Left hindlimb (tissue), 1 donor: ENCODE measurements at places on chromosomes 4 and X.

GRCh38 chr4:84582302-84582987 is 482 bp upstream of the CDS1 start:
- peak; percentile 87 for DNase-seq

GRCh38 chr4:153529646-153530045 is 63.5 kb downstream of the TMEM131L start:
- no peak for DNase-seq

- no peak for DNase-seq
Measured at GRCh38 chr4:16150716-16151115, 66.9 kb upstream of the PROM1 start.

DNA sequence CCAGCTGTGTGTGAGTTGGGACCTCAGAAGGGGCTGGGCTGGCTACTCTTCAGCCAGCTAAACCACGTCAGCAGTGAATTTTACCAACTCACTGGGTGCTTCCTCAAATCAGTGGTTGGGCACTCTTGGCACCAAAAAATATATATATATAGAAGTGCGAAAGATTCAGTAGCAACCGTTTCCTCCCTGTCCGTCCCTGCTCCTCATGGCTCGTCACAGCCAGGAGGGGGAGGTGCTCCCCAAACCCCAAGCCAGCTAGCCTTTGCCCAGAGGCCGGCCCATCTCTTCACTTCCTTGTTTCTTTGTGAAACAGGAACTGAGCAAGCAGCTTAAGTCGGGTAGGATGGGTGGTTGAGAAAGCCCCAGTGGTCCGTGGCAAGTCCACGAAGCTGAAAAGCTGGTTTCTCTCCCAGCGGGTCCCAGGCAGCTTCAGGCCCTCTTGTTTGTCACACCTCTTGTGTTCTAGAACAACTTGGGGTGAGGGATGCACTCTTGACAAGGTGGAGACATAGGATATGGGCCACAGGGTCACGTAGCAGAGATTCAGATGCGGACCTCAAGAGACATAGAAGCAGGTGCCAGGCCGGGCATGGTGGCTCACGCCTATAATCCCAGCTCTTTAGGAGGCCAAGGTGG is 6.8 kb upstream of the SASH3 start:
- peak; percentile 54 for DNase-seq

- DNase-seq: no peak
Measured at GRCh38 chr4:153223930-153224329, 19.7 kb downstream of the TRIM2 start.

DNA sequence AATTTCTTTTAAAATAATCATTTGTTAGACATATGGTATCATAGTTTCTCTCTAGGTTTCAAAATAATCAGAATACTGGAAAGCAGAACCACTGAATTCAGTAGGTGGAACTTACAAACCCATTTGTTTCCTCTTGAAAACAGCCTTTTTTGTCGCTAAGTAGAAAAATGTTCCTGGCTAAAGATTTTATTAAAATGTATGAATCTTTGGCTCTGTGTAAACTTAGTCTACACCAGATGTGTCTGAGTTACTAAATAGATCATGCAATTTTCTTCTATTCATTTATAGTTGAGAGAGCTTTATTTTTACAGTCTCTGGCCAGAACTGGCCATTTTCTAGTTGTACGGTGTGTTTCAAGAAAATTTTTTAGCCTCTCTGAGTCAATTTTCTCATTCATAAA is 1.0 kb downstream of the CYSLTR1 start:
- no peak for DNase-seq

GRCh38 chrX:72133851-72134546 is 2.3 kb upstream of the RTL5 start:
- DNase-seq: no peak

DNA sequence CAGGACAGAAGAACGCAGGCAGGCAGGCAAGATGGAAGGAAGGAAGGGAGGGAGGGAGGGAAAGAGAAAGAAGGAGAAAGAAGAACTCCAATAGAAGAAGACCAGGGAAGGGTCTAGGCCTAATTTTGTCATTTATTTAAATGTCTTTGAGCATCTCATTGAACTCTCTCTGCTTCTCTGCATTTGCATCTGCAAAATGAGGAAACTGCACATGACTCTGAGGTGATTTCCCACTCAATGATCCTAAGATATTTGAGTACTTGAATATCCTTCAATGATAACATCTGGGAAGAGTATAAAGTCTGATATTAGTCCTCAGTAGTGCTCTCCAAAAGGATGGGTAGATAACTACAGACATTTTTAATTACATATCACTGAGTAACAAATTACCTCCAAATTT is 33.1 kb upstream of the RBPJ start:
- no peak for DNase-seq

DNA sequence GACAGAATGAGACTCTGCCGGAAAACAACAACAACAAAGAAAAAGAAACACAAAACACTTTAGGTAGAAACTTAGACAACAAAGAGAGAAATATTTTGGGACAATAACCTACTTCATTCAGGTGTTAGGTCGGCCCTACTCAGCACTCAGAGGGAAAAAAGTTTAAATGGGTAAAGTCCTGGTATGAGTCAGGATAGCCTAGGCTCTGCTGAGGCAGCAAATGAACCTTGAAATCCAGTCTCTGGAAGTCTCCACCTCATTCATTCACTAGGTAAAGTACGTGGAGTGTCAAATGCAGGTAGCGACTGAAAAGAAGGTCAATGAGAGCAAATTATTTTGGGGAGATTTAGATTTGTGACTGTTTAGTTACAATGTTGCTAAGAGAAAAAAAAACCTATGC is 127.4 kb downstream of the FHDC1 start:
- DNase-seq: no peak

- no peak for DNase-seq
Measured at GRCh38 chrX:136468391-136469103, 19.2 kb upstream of the BRS3 start.

- DNase-seq: no peak
Measured at GRCh38 chrX:6856471-6856870, 291.0 kb upstream of the STS start.

GRCh38 chr4:109755656-109756055 is 25.8 kb upstream of the PLA2G12A start:
- no peak for DNase-seq

DNA sequence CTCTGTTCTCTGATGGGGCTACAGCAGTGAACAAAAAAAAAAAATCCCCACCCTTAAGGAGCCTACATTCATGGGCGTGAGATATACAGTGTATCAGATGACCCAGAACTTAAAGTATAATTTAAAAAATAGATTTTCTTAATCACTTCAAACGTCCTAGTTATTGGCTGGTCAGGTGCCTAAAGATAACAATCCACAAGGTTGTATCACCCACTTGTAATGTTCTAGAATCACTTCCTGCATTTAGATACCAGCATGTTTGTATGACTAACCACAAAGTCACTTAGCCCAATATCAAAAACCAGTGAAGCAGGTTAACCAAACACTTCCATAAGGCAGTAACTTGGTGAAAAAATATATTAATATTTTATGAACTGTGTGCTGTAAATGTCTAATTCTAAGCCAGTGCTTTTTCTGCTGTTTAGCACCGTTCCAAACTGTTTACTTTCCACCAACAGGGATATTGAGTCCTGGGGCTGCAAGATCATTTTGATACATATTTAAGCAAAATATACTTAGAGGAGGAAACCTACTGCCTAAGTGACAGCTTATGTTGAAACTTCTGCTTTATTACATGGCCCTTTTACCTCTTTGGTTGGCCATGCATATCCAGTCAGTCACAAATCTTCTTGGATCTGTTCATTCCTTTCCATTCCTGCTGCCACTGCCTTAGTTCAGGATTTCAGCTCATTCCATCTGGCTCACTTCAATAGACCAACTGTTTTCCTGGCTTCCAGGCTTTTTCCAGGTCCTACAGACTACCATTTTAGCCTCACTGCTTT is 43.3 kb downstream of the CD40LG start:
- DNase-seq: no peak

DNA sequence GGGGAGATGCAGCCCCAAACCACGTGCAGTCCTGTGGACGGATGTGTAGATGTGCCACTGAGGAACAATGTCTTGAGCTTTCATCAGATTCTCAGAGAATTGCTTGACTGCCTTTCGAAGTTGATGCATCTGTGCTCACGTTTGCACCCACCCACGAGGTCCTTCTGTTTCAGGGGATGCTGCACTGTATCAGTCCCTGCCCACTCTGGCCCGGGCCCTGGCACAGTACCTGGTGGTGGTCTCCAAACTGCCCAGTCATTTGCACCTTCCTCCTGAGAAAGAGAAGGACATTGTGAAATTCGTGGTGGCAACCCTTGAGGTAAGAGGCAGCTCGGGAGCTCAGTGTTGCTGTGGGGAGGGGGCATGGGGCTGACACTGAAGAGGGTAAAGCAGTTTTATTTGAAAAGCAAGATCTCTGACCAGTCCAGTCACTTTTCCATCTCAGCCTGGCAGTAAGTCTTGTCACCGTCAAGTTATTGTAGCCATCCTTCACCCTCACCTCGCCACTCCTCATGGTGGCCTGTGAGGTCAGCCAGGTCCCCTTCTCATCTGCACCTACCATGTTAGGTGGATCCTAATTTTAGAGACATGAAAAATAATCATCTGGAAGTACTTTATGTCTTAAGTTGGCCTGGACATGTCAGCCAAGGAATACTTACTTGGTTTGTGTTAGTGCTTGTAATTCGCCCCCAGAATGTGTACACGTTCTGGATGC is 36.4 kb upstream of the MSANTD1 start:
- DNase-seq: no peak

GRCh38 chrX:30786374-30786773 is 102.7 kb downstream of the TAB3 start:
- no peak for DNase-seq

- DNase-seq: no peak
Measured at GRCh38 chrX:55452833-55453124, 852 bp downstream of the MAGEH1 start.

- no peak for DNase-seq
Measured at GRCh38 chr4:95779447-95779846, 60.4 kb upstream of the PDHA2 start.

- DNase-seq: no peak
Measured at GRCh38 chrX:102697494-102697893, 14.8 kb upstream of the GPRASP2 start.

GRCh38 chr4:128854433-128854832 is 44.9 kb downstream of the JADE1 start:
- no peak for DNase-seq

DNA sequence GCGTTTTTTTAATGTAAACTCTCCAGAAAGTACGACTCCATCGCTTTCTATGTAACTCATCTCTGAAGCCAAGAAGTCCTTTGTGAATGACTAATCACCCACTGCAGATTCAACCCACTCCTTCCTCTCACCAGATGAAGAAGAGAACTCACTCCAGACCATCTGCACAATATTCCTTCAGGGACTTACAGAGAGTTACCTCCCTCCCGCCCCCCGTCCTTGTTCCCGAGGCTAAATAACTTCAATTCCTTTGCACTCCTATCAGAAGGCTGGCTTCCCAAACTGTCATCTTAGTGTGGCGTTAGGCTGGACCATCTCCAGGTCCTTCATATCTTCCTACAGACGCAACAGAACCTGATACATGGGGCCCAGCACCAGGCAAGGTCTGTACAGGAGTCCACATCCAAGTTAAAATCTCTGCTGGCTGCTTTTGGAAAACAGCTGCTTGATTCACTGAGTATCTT is 82.4 kb downstream of the AFAP1 start:
- DNase-seq: peak; percentile 72

DNA sequence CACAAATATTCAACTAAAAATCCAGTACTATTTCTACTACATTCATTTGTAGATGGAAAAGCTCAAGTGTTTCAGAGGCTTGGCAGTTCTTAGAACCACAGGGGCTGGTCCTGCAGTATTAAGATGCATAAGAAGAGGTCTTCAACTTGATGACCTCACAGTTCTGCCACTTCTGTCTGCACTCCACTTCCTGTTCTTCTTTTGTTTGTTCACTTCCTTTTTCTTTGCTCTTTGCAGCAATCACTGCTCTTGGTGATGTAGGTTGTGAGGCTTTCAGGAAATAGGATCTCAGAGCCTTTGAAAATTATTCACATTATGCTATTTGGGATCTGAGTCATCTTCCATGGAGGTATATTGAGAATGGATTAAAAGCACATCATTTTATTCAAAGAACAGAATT is 602.0 kb upstream of the CPEB2 start:
- DNase-seq: no peak

DNA sequence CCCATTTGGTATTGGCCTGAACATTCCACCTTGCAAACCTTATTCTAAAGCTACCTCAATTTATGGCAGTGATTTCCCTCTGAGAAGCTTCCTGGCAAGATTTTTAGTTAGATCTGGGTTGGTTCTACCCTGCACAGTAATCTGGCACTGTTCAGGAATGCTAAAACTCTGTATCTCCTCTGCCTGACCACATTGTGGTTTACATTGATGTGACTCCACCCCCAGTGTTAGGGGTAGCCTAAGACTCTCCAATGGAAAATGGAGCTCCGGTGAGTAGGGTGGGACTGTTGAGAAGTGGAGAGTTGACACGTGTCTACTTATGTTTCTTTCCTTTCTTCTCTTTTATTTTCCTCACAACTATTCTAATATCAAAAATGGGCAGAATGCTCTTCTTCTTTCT is 45.4 kb downstream of the BMPR1B start:
- no peak for DNase-seq

DNA sequence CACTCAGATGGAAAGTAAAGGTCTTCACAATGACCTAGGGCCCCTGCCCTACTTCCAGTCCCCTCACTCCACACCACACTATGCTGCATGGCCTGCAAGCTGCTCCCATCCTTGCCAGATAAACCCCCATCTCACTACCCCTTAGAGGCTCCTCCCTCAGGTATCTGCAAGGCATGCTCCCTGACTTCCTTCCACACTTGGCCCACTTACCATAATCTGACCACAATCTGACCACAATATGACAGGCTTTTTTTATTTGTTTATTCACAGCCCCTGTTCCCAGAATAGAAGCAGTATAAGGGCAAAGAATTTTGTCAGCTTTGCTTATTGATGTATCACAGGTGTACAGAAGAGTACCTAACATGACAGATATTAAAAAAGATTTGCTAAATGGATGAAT is 124.7 kb downstream of the CAMK2D start:
- DNase-seq: no peak

GRCh38 chr4:112075129-112075753 is 70.0 kb upstream of the FAM241A start:
- DNase-seq: no peak

DNA sequence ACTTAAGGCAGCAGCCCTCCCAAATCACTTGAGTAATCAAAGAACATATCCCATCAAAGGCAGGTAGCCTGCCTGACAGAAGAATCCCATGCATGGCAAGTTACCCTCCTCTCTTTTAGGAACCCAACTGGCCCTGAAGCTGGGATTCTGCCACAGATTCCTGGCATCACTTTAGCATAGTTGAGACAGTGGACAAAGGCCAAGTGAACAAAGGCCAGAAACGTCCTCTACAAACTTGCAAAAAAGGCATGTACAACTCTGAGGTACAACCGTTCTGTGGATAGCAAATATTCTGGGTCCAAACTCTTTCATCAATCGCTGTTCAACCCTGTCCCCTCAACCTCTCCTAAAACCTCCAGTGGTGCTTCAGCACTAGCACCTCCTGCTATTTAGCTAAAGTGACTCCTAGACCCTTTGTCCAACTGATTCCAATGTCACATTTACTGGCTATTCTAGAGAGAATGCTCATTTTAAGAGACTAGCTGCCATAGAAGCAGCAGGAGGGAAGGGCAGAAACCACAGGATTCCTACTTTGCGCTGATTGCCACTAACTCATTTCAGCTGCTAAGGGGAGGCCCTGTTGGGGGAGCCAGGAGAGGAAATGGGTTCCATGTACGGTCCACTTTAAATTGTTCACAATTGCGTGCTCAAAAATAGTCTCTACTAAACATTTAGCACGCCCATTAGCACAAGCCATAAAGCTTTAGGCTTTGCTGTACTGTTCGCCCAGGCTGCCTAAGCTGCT is 105.9 kb downstream of the SHROOM4 start:
- DNase-seq: peak; percentile 56

GRCh38 chrX:151687635-151688034 is 7.6 kb upstream of the PRRG3 start:
- DNase-seq: no peak
